ENCODE measurements at places on chromosomes 6 and 20.

DNA sequence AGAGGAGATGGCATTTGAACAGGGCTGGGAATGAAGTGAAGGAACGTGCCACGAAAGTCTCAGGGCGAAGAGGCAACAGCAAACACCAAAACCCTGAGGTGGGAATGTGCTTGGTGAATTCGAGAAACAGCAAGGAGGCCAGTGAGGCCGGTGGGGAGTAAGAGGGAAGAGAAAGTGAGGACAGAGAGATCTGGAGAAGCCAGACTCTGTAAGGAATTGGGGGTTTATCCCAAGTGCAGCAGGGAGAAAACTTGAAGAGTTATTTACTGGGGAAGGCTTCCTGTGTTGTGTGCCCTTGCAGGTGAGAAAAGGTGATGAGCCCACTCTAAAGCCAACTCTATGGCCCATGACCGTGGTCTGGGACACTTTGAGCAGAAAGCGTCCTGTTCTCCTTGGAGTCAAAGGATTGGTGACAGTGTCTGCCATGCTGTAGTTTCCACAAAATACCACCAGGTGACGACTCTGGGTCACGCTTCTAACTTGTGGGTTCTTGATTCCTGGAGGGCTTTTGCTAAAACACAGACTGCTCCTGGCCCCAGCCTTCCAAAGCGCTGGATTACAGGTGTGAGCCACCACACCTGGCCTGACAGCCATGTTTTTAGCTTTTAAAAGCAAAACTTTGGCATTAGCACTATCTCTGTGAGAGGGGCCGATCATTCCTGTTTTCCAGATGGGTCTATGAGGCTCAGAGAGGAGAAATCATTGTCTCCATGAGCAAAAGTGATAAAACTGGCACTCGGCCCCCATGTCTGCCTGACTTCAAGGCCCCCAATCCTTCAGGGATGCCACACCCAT is 18.0 kb upstream of the CSNK2A1 start:
- DNase-seq: no peak

GRCh38 chr6:157614026-157614568 is 208.9 kb upstream of the SNX9 start:
- no peak for DNase-seq

GRCh38 chr6:147382945-147383554 is 125.4 kb upstream of the SAMD5 start:
- DNase-seq: no peak

GRCh38 chr6:52213127-52213526 is 27.0 kb downstream of the IL17A start:
- DNase-seq: no peak

- DNase-seq: no peak
These were observed 102.1 kb downstream of the FNDC1 start for GRCh38 chr6:159271257-159271656.

DNA sequence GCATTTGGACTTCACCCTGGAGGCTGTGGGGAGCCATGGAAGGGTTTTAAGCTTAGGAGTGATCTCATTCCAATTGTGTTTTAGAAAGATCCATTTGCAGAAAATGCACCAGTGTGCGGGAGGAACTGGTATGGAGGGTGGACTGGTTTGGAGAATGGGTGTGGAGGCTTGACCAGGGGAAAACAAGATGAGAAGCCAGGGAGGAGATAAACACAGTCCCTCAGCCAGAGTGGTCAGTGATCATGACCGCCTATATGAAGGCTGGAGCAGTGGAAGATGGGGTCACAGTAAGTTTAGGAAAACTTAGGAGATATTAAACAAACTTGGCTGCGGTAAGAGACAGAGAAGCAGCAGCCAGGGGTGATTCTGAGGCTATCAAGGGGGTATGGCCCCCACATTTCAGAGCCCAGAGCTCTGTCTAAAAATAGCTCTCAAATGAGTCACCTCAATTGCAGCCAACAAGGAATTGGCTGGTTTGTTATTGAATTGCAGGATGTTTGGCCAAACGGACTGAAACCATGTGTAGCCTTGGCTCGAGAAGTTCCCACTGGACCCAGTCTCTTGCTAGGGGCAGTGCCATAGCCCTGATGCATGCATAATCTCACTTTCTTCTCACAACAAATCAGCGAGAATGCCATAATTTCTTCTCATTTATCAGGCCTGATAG is 159.9 kb upstream of the TOP1 start:
- no peak for DNase-seq

DNA sequence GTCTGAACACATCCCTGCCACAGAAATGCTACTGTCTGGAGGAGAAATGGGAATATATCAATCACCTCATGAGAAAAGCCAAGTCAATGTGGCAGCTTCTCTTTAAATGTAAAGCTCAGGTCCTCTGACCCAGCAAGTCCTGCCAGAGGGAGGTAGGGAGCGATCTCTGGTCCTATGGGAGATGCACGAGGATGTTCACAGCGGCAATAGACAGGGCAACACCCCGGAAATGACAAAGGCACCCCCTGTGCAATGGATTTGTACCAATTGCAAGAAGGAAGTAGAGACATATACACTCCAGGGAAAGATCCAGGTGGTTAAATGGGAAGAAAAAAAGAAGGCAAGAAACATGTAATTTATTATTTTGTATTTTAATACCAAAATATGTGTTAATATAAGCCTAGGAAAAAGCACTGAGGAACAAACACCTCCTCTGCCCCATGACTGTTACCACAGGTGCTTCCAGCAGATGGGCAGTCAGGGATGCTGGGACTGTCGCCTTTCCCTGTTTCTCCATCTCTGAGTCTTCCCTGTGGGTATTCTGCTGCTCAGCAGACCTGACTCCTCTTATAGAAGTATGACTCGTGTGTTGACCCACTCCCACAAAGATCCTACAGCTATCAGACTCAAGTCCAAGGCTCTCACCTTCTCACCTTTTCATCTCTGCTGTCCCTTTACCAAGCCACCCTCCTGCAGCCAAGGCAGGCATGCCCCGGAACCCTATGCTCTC is 20.8 kb downstream of the ATP9A start:
- DNase-seq: no peak

GRCh38 chr6:35461270-35461669 is 6.9 kb upstream of the RPL10A start:
- DNase-seq: no peak

GRCh38 chr6:150749091-150749670 is 116.3 kb upstream of the MTHFD1L start:
- DNase-seq: no peak

DNA sequence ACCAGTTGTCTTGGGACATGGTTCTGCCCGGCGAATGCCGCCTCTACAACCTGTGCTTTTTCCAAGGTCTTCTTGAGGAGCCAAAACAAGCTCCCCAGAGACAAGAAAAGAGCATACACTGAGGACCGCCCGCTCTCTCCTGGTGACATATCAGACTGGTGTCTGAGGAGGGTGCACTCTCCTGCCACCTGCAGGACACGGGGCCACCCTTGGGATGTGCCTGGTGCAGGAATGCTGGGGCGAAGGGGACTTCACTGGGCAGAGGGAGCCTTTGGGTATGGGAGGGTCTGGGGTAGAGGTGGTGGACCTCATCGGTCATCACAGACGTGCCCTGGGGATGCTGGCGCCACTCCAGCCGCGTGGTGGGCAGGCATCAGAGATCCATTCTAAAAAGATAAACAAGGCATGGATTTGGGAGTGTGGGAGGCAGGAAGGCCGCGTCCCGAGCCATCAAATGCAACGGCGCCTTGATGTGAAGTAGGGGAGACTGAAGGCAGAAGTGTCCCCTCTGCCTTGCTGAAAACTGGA is 163.3 kb downstream of the CD83 start:
- DNase-seq: no peak

- DNase-seq: no peak
These were observed 33.8 kb upstream of the PMEPA1 start for GRCh38 chr20:57743450-57744095.

- no peak for DNase-seq
These were observed 44.6 kb upstream of the BHLHE23 start for GRCh38 chr20:63051186-63051860.

DNA sequence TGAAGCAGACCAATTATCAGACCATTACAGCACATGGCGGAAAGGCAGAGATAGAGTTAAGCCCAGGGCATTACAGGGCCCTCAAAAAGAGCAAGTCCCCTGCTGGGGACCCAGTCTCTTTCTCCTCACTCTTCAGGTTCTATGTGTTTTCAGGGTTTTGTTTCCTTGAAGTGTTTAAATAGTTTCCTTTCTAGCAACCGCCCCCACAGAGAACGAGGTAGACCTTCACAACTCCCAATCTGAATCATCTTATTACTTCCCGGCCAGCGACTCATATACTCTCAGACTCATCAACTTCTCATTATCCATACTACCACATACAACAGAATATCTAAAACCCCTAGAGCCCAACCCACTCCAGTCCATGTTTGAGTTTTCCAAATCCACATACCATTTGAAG is 526.6 kb upstream of the ARID1B start:
- no peak for DNase-seq

DNA sequence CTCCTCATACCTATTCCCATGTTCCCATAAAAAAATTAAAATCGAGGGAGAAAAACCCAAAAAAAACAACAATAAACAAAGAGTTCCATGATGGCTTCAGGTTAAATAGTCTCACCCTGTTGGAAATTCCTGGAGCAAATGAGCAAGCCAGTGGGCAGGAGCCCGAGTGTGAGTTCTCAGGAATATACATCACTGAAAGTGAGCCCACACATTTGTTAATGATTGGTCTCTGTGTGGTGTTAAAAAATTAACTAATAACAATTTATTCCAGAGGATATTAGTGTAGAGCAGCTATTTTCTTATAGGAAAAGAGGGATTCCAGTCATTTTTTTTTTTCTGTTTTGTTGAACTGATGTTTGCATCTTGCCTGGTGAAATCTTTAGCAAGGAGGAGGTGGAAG is 12.9 kb downstream of the PHACTR3 start:
- DNase-seq: no peak

- no peak for DNase-seq
These were observed 1.4 kb downstream of the MLN start for GRCh38 chr6:33802186-33802958.

DNA sequence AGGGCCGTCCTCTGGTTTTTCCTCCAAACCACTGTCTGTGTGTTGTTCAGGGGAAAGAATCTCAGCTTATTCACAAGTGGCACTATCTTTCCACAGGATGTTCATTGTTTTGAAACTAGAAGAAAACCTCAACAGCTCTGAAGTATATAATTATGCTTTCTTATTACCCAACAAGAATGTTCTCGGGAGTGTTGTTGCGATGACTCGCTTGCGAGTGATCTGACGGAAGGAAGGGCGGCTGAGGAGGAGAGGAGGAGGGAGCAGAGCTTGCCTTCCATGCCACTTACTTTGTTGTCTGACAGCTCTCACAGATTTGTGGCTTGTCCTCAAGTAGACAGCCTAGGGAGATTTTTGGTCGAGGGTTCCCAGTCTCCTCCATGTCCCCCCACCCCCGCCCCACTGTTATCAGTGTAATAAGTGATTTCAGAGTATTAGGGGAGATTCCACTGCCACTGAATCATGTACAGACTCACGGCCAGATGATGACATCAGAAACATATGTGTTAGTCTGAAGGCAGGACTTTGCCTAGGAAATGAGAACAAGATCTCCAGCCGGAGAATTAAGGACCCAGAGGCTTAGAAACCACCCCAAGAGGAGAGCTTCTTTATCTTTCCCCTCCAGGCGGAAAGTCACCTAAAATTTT is 80.7 kb upstream of the CCN6 start:
- DNase-seq: peak; percentile 13

GRCh38 chr20:1299522-1299921 is 29.4 kb downstream of the SDCBP2 start:
- DNase-seq: no peak
